ENCODE measurements at places on chromosomes 1 and 21. TPM values are rescaled to one million over a fixed set of nuclear protein-coding genes. Genes with fewer than 3 reads are reported as not detected.

S100A7A gene
- total RNA-seq, result not detected

ANGPTL7 gene
- 1.2 TPM for total RNA-seq

PROK1 gene
- total RNA-seq, result not detected

OR2AK2 gene
- not detected for total RNA-seq

NTMT2 gene
- total RNA-seq, result not detected

SPRR2A gene
- 0.52 TPM for total RNA-seq

MNDA gene
- not detected for total RNA-seq

C8B gene
- not detected for total RNA-seq

ASPM gene
- 2.9 TPM for total RNA-seq

PLA2G2D gene
- total RNA-seq, result 0.14 TPM

GJA4 gene
- 0.43 TPM for total RNA-seq

CSMD2 gene
- total RNA-seq, result 0.33 TPM

CCNL2 gene
- 168 TPM for total RNA-seq

ACTA1 gene
- total RNA-seq, result not detected

ACOT11 gene
- total RNA-seq, result 1.2 TPM

CD52 gene
- total RNA-seq, result 0.88 TPM

Data from motor neuron (in vitro differentiated cells).